ACHN (cell line): ENCODE measurements at places on chromosomes 5 and 9.

DNA sequence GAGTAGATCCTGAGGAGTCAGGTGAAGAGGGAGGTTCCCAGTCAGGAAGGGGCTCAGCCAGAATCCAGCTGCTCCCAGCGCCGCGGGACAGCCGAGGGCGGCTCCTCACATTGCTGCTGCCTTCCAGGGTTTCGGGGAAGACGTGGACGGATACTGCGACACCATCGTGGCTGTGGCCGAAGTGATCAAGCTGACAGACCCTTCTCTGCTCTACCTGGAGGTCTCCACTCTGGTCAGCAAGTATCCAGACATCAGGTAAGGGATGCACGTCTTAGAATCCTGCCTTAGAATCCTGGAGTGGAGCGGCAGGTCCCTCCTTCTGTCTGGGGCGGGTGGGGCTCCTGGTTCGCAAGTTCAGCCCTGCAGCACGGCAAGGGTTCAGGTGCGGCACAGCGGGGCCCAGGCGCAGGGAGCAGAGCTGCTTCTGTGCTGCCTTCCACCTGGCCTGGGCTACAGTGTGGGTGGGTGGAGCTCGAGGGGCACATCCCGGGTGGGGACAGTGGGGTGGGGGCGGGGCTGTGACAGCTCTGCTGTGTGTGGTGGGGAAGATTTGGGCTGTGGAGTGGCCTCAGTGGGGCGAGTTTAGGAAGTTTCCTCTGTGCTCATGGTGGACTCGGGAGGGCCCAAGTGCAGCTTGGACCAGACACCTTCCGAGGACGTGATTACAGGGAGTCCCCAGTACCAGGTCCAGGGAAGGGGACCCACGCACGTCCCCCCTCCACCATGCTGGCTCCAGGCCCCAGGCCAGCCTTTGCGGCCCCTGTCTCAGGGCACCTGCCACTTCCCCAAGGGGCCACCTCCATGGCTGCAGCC, 22.8 kb downstream of the EXOC3 start:
- DNase-seq, result no peak

DNA sequence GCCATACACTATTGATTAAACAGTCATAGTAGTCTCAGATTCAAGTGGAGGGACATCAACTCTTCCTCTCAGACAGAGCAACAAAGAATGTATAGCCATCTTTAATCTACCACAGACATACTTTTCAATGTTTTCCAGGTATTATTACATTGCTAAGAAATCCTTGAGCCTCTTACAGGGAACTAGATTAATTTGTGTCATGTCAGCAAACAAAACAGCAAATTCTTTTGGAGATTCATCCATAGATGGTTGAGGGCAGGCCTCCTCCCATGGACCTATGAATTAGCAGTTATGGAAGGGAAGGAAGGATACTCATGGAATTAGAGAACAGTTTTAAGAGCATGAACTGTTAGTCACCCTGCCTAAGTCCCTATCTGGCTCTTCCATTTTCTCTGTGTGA, 47.8 kb upstream of the ARRDC3 start:
- no peak for DNase-seq

- DNase-seq, result no peak
These were observed 104.1 kb downstream of the DROSHA start for GRCh38 chr5:31427724-31428309.

DNA sequence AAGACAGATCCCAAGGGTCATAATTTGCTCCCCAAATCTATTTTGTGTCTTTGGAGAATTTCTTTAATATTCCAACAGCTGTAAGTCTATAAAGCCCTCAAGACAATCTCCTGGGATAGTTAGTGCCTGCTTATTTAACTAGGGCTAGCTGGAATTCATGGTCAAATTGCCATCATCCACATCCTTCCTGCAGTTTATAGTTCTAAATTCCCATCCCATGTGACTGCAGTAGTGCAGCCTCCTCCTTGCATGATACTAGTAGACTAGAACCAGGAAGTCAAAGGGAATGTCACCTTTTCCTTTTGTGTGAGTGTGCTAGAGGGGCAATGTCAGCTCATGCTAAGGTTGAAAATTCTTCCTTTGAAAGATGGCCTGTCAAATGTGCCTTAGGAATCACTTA, 214.8 kb upstream of the PIK3R1 start:
- DNase-seq, result no peak

DNA sequence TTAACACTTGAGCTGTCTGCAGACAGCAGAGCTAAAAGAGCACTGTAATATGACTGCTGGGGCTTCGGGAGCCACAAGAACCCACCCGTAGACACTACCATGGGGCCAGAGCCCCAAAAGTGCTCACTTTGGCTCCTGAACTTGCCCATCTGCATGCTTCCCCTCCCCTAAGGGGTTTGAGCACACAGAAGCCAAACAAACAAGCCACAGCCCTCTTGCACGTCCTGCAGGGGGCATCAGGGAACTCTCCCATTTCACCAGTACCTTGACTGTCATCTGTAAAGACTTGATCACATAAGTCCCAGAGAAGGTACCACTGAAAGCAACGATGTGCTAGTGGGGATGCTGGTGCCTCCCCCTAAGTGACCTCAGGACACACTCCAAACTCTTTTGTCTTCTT, 681.8 kb downstream of the SEMA5A start:
- peak; percentile 20 for DNase-seq

GRCh38 chr5:172153695-172154094, 34.3 kb downstream of the STK10 start:
- DNase-seq, result no peak

- DNase-seq, result no peak
These were observed 22.3 kb upstream of the EGFL7 start for GRCh38 chr9:136640171-136641111.

DNA sequence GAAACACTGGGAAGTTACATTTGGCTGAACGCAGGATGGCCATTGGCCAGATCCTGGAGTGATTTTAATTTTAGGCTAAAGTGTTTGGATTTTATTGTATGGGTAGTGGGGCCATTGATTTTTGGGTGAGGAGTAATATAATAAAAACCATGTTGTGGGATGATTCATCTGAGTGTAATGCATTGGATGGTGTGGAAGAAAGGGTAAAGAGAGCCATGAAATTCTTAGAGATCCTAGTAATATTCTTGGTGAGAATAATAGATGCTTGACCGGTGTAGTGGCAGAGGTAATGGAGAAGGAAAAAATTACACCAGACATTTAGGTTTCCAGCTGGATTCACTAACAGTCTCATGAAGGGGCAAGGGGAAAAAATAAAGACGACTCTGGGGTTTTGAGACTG, 158.1 kb downstream of the NPR3 start:
- DNase-seq, result no peak

GRCh38 chr5:56476487-56476856, 243.3 kb upstream of the ANKRD55 start:
- DNase-seq, result no peak

- no peak for DNase-seq
These were observed 88.7 kb downstream of the SYK start for GRCh38 chr9:90890146-90890810.

- DNase-seq, result no peak
These were observed 45.0 kb downstream of the ELL2 start for GRCh38 chr5:95916687-95917085.

- no peak for DNase-seq
These were observed 82.1 kb upstream of the PITX1 start for GRCh38 chr5:135116160-135116561.

- no peak for DNase-seq
These were observed 194.4 kb downstream of the ARRDC3 start for GRCh38 chr5:91188755-91189154.
